IPS DF 6.9 (cell line): ENCODE measurements at places on chromosomes 13 and 19.

DNA sequence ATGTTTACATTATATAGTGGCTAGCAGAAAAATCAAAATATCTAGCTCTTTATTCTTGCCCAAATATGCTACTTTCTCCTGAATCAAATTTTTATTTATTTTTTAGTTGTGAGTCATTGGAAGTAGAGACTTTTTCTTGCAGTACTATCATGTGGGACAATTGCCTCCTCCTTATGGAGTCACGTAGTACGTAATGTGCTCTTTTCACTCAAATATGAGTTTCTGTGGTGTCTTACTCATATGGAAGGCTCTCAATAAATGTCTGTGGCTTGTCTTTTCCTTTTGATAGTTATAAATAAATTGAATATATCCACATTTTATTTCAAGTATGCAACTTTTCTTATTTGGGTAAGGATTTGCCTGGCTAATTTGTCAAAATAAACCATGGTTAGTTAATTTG, 1411.0 kb upstream of the SLC10A2 start:
- no peak for DNase-seq

- no peak for DNase-seq
These were observed 3.0 kb upstream of the ZNF628 start for GRCh38 chr19:55473225-55474012.

DNA sequence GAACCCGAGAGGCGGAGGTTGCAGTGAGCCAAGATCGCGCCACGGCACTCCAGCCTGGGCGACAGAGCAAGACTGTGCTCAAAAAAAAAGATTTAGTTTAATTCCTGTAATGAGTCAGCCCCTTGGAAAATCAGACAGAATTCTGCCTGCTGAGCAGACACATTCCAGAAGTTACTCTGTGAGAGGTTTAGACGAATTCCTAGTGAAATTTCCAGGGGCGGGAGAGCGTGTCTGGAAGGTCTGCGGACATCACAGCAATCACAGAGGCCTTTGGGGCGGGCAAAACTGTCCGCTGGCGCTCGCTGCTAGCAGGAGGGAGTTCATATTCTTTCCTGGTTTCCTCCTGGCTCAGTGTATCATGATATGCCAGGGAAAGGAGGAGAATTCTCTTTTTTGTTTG, 17.5 kb downstream of the MISP start:
- no peak for DNase-seq

- no peak for DNase-seq
These were observed 4.9 kb upstream of the ZFP36 start for GRCh38 chr19:39401549-39402345.

DNA sequence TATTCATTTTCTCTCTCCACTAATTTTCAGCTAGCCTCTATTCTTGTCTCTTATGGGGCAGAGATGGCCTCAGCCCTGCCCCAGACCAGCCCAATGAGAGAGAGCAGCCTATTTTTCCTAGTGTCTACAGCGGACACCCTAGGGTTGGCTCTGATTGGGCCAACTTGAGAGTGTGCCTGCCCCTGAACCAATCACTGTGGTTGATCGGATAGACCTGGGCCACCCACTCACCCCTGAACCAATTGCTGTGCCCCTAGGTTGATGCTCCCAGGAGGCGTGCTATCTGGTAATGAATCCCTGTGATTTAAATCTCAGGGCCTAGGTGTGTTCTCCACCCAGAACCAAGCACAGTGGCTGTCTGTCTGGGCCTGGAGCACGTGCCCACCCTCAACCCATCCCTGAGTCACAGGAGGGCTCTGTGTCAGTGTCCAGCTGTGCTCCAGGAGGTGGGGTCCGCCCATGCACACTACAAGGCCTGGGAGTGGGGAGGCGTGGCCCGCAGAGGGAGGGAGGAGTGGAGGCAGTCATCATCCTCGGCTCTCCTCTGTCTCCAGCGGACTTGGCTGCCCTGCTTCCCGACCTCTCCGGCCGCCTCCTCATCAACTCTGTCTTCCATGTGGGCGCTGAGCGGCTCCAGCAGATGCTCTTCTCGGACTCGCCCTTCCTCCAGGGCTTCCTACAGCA, 14.9 kb upstream of the SCN1B start:
- DNase-seq, result no peak
